ENCODE measurements at places on chromosomes 6 and 20.

GRCh38 chr20:33119725-33120720, 40.6 kb downstream of the BPIFB4 start:
- no peak for DNase-seq

DNA sequence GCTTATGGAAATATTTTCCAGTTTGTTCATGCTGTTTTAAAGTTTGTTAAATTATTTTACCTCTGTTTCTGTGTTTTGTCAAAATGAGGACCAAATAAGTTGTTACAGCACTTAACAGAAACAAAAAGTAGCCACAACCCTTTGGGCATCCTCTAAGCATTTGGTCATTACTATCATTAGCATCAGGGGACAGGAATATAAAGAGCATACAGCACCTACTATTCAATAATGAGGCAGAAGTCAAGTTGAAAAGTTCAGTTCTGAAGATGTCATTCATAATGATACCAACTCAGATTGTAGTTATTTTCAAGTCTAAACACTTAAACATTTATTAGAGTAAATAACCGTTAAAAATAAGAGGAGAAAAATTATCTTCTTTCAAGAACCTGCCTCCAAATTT, 862.3 kb upstream of the FLRT3 start:
- DNase-seq: no peak

DNA sequence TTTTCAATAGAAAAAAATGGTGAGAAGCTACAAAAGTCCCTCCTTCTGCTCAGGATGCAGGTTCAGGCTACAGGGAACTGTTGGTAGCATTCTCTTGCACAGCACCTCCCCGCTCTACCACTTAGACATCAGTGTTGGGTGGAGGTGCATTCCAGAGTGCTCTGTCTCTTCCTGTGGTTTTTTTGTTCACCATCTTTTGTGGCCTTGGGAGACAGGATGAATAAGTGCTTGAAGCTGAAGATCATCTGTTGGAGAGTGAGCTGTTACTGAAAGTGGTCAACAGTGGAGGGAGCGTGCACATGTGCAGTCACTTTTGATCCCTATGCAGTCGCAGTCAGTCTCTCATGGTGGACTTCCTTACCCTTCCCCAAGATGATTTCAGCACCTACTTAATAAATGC, 16.6 kb upstream of the BTBD3 start:
- no peak for DNase-seq

GRCh38 chr20:43969028-43969447, 54.4 kb downstream of the TOX2 start:
- no peak for DNase-seq

DNA sequence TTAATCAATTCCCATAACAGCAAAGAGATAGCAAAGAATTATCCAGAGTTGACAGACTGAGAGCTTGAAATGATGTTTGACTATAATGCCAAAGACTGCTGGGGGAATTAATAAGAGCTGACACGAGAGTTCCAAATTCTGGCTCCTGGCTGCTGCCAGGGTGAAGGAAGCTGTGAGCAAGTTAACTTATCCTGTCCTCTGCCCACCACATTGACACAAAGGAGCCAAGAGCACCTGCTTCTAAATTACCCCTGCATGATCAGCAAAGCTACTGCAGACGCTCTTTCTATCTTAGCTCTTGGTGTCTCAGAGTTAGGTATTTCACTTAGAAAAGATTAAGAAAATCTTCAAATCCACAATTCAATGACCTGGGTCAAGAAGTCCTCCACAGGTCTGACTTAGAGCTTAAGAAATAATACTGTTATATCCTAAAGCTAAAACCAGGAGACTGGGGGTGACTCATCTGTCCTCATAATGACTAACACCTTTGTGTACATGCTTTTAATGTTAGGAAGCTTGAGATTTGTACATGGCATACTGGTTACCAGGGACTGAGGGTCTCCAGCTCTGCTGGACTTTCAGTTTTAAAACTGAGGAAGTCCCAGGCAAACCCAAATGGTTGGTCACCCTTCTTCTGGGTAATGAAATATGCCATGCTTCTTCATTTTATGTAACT, 13.2 kb upstream of the FRK start:
- no peak for DNase-seq

- no peak for DNase-seq
Observed at GRCh38 chr6:161242779-161243693, 30.8 kb downstream of the AGPAT4 start.

GRCh38 chr20:9087531-9088217, 18.8 kb downstream of the PLCB4 start:
- no peak for DNase-seq

DNA sequence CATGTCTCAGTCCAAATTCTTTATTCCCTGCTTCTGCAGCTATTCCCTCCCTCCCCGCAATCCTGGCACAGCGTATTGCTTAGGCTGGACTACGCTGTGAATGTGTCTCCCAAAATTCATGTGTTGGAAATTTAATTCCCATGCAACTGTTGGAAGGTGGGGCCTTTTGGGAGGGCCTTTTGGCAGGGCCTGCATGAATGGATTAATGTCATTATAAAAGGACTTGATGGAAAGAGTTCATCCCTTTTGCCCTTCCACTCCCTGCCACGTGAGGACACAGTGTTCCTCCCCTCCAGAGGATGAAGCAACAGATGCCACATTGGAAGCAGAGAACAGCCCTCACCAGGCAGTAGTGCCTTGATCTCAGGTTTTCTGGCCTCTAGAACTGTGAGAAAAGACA, 20.4 kb upstream of the NOTCH4 start:
- no peak for DNase-seq

DNA sequence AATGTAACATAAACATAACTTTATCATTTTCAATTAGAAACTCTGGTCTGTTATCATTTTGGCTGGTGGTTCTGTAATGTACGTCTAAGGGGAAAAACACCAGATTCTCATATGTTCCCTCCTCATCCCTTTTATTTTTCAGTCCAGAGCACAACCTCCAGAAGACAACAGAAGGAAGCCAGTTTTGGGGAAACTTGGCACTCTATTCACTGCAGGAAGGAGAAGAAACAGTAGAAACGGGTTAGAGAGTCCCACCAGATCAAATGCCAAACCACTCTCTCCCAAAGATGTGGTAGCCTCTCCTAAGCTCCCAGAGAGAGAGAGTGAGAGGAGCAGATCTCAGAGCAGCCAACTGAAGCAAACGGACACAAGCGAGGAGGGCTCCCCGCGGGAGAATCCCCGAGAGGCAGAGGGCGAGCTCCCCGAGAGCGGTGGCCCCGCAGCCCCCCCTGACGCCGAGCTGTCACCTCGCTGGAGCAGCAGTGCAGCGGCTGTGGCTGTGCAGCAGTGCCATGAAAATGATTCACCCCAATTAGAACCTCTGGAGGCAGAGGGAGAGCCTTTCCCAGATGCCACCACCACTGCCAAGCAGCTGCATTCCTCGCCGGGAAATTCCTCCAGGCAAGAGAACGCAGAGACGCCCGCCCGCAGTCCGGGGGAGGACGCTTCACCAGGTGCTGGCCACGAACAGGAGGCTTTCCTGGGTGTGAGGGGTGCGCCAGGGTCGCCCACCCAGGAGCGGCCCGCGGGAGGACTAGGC, 117.8 kb downstream of the RTN4IP1 start:
- DNase-seq: no peak

GRCh38 chr6:72535124-72535523, 86.7 kb upstream of the KCNQ5 start:
- no peak for DNase-seq

DNA sequence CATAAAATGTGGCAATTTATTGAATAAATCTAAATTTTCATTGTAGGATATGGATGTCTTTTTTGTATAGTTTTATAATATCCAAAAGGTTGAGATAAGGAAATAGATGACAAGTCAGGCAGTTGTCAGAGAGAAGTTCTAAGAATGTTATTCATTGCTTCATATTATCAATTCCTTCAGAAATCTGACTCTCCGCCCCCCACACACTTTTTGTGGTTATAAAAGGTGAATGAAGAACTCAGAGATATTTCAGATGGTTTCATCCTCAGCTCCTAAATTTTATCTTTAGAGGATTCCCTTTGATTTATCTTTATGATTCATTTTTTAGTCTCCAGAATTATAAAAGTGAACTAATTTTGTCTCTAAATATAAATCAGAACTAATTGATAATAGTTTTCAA, 136.1 kb upstream of the NOX3 start:
- DNase-seq: no peak

DNA sequence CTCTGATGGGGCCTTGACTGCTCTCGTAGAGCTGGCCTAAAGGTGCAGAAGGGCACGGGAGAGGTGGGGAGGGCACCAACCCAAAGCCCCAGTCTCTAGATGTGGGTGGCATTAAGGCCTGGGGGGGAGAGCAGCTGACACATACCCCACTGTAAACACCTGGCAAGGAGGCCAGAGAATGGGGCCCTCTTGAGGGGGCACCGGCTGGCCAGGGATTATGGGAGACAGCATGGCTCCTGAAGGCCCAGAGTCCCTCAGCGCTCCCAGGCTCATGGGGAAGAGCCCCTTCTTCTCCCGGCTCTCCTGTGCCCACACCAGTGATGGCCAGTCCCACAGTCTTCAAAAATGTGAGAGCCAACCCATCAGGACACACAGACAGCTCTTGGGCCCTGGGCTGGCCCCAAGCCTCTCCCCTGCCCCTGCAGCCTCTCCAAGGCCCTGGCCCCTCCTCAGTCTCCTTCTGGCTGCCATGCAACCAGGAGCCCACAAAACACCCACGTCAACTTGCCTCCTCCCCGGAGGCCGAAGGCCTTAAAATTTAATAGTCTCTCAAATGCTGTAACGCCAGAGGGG, 58.2 kb upstream of the FOXP4 start:
- DNase-seq: no peak

DNA sequence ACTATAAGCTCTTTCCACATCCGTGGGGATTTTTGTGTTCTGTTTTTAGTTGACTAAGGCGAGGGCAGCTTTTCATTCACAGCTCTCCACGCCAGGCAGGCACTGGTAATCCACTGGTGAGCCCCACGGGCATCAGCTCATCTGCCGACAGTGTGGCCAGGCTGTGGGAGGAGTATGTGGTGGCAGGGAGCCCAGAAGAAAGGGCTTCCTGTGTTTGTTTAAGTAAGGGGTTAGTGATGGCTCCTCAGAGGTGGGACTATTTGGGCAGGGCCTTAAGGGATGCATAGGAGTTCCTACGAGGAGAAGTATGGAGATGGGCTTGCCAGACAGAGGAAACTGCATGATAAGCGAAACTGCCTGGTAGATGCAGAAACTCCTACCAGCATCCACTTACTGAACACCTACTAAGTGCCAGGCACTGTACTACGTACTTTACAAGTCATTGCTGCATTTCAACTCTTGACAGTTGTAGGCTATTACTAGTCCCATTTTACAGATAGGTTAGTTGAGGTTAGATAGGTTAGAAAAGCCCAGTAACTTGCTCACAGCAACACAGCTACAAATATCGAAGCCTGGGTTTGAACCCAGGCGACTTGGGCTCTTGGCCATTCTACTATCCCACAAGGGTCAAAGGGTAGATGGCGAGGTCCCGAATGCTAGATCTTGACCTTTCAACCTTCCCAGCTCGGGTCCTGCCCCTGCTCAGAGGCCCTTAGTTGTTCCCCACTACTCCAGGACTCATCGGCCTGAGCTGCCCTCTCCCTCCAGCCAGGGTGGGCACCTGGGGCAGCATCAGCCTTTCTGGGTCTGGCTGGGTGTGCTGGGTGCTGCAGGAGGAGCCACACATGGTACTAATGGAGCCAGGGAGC, 55.1 kb downstream of the CEBPB start:
- no peak for DNase-seq

DNA sequence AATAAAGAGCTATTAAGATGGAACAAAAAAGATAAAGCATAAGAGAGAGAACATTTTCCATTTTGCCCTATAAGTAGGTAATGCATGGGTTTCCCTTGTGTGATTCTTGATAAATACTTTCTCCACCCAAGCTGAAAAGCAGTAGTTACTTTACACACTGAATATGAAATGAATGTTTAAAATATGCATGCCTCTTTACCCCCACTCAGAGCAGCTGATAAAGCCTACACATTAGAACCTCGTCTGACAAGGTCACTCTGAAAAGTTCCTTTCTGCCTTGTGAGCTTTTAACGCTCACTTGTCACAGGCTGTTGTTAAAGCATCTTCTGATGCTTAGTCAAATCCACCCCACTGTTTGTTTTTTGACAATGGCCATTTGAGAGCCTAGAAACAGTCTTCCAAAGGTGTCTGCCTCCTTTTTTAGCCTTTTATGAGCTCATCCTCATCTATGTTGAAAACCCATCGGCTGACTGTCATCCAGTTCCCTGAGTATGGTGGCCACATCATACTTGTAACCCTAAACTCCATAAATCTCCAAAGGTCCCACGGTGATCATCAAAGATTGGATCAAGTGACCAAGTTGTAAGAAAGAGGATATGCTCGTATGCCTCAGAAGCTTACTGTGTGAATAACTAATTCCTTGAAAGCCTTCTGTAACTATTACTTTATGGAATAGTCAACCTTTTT, 102.8 kb downstream of the ATXN1 start:
- DNase-seq: no peak

DNA sequence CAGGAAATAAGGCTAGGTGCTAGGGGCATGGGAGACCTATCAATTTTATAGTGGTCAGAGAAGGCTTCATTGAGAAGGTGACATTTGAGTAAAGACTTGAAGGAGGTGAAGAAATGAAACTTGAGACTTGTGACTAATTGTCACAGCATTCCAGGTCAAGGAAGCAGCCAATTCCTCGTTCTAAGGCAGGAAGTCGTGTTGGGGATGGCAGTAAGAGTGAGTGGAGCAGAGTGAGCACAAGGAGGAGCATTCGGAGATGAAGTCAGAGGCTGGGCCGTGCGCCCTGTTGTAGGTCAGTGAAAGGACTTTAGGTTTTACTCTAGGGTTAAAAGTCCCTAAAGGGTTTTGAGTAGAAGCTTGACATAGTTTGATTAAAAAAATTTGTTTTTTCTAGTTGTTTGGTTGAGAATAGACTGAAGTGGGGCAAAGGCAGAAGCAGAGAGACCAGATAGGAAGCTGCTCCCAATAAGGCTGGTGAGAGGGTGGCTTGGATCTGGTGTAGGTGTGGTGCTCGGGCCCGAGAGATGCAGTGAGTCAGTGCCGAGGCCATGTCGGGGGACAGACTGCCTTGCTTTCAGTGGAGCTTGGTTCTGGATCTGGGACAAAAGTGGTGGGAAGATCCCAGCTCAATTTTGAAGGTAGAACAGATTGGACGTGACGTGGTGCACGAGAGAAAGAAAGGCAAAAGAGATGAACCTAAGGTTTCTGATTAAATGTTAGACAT, 2.6 kb upstream of the RSPH3 start:
- DNase-seq: no peak

GRCh38 chr20:2624190-2624589, 28.2 kb upstream of the NOP56 start:
- no peak for DNase-seq

GRCh38 chr20:36836591-36837269, 39.2 kb upstream of the TLDC2 start:
- peak; percentile 57 for DNase-seq

DNA sequence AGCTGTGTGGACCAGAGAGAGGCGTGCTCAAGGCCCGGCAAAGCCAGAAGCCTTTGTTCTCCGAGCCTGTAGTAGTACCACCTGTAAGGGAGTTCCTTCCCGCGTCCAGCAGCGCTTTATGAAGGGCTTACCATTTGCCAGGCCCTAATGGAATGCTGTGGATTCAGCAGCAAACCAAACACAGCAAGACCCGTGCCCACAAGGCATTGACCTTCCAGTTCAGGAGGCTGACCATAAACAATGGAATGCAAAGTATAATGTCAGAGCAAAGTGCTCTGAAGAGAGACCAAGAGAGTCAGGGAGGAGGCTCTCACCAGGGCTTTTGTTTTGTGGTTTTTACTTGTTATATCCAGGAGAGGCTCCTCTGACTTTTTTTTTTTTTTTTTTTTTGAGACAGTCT, 209.8 kb downstream of the ZMYND8 start:
- DNase-seq: no peak

GRCh38 chr6:153484056-153484455, 353.0 kb upstream of the RGS17 start:
- no peak for DNase-seq

Data from COR-L47 (cell line).